ENCODE measurements at places on chromosomes 7 and 10.

DNA sequence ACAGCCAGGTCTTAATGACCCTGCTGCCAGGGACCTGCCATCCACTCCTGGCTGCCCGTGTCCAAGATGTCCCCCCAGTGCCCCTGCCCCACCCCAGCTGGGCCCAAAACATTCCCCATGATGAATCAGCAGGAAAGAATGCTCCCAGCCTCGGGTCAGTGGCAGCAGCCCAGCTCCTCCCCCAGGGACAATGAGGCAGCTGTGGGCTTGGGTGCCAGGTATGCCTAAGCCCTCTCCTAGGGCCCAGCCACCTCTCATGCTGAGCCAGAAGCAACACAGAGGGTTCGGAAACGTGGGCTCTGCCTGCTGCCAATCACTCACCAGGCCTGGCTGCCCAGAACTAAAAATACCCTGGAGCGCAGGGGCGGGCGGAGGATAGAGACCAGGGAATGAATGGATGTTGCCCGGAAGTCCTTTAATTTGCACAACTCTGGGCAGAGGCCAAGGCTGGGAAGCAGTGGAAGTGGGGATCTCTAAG lies 1.5 kb upstream of the LOXL4 start:
- DNase-seq, result peak; percentile 44

- peak; percentile 81 for DNase-seq
Measured at GRCh38 chr10:98446151-98446660, 529 bp downstream of the HPS1 start.

- DNase-seq, result no peak
Measured at GRCh38 chr10:124145109-124145870, 51.9 kb upstream of the CHST15 start.

- no peak for DNase-seq
Measured at GRCh38 chr10:66192162-66192831, 733.5 kb upstream of the LRRTM3 start.

DNA sequence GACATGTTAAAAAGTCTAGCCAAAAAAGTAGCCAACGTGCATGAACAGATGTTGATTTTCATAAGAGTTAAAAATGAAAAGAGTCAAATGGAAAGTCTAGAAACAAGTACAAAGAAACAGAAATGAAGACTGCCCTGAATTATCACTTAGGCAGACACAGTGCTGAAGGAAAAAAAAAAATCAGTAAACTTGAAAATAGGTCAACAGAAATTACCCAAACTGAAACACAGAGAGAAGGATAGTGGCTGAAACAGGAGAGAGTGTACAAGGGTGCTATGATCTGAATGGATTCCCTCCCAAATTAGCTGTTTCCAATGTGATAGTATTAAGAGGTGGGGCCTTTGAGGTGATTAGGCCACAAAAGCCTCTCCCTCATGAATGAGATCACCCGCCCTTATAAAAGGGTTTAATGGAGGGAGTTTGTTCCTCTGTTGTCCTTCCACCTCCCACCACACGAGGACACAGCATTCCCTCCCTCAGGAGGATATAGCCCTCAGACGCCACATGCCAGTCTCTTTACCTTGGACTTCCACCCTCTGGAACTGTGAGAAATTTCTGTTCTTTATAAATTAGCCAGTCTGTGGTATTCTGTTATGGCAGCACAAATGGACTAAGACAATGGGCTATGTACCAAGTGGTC lies 249.7 kb downstream of the AHR start:
- DNase-seq, result no peak

- no peak for DNase-seq
Measured at GRCh38 chr10:100522945-100523344, 3.3 kb upstream of the SEC31B start.

- peak; percentile 68 for DNase-seq
Measured at GRCh38 chr10:3776796-3777571, 8.0 kb downstream of the KLF6 start.

GRCh38 chr10:133139551-133140065 lies 20.4 kb upstream of the KNDC1 start:
- peak; percentile 55 for DNase-seq

GRCh38 chr7:118898284-118898683 lies 673.8 kb downstream of the ANKRD7 start:
- no peak for DNase-seq

- DNase-seq, result no peak
Measured at GRCh38 chr10:49448924-49449323, 53.0 kb upstream of the DRGX start.

DNA sequence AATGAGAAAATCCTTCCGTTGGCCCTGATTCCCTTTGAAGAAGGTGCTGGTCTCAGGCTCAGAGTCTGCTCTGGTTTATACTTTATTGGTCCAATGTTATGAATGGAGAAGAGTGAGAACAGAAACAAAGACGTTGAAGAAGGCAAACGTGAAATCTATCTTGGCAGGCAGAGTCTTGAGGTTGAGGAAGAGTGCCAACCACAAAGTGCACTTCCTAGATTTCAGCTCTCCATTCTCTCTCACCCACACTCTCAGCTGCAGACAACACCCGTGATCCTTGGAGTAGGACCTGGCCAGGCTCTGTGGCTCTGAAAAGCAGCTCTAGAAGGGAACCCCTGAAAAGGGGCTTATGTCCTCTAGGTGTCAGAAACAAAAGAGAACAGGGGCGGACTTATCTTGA lies 128.9 kb upstream of the PLXNA4 start:
- DNase-seq, result no peak

GRCh38 chr10:480498-480927 lies 209.0 kb downstream of the DIP2C start:
- DNase-seq, result peak; percentile 25

GRCh38 chr10:31773749-31774298 lies 154.8 kb downstream of the ARHGAP12 start:
- no peak for DNase-seq

DNA sequence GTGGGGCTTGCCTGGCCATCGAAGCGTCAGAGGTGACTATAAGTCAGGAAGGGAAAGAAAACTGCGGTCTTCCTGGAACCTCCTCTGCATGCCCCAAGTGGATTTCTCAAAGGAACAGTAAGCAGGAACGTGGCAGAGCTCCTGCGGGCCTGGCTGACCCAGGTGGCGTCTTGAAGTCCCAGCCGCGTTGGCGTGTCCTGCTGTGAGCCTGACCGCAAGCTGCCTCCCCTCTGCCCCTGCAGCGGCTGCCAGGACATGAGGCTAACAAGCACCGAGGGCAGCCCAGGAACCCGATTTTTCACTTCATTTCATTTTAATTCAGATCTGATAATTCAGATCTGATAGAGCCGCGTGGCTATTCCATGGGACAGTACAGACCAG lies 55.4 kb downstream of the NKX6-2 start:
- DNase-seq, result no peak

DNA sequence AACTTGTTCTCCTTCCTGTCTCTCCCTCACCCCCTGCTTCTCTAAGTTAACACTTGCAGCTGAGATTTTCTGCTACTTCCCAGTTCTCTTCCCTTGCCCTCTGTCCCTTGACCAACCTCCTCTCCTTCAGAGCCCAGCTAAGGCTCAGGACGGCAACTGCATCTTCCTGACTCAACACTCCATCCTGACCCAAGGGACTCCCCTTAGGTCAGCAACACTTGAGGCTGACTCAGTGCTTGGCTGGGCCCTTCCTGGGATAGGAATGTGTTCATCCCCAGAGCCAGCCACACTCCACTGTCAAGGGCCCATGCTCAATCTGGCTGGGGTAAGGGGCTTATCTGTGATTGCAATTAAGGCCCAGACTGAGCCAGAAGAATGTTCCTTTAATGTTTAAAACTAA lies 3.4 kb downstream of the CALHM2 start:
- no peak for DNase-seq

DNA sequence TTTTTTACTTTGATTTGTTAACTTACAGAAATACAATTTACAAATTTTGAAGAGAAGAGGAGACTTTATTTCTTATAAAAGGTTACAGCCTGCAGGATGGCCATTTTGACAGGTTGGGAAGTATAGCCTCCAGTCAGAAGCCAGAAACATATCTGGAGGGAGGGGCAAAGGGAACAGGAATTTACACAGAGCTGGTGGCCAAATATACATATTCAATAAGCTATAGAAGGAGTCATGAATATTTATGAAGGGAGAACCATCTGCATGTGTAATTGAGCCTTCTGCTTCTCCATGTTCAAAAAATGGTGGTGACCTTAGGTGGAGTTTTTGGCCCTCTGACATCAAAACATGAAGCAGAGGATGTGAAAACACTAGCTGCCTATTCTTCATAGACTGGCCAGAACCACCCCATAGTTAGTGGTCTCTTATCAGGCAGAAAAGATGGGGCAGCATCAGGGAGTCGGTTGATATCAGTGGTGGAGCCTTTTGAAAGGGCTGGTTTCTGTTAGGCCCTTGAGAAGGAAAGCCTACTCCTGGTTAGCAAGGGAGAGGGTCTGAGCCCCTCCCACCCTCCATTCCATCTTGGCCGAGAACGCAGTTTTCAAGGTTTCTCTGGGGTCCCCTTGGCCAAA lies 57.2 kb downstream of the ENTPD1 start:
- no peak for DNase-seq

GRCh38 chr7:95646350-95646749 lies 50.0 kb upstream of the PDK4 start:
- no peak for DNase-seq

- DNase-seq, result no peak
Measured at GRCh38 chr7:154649434-154649833, 353.5 kb downstream of the PAXIP1 start.

GRCh38 chr7:27205325-27206280 lies 5.7 kb upstream of the HOXA13 start:
- DNase-seq, result peak; percentile 48

DNA sequence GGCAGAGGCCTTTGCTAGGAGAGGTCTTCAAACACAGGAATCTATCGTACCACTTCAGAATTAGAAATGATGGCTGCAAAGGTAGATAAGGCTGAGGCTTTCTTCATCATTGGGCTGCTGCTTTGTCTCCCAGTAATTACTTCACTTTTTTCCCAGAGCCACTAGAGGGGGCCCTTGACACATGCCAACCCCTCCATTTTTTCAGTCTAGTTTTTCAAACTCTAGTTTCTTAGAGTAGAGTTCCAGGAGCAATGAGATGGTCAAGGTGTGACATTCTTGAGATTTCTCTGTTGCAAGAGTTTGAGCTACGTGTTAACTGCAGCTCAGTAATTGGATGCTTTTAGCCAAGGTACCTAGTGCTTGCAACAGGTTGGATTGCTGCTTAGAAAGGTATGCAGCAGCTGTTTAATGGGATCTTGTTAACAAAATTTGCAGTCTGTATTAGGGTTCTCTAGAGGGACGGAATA lies 33.8 kb upstream of the RBM20 start:
- DNase-seq, result no peak

DNA sequence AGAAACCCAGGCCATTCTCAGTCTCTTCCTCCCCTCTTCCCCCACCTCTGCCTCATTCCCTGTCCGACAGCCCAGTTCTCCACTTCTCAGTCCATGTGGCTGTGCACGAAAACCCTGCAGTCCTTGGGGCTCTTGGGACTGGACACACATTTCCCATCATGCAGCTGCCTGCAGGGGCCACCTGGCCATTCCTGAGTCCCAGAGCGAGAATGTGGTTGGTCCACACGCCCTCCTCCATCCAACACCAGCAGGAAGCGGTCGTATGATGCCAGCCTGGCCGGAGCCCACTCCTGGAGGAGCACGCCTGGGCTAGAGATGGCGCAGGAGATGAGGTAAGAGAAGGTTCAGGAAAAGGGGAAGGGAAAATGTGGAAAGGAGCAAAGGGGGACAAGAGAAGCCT lies 222.5 kb downstream of the USP6NL start:
- DNase-seq, result no peak

DNA sequence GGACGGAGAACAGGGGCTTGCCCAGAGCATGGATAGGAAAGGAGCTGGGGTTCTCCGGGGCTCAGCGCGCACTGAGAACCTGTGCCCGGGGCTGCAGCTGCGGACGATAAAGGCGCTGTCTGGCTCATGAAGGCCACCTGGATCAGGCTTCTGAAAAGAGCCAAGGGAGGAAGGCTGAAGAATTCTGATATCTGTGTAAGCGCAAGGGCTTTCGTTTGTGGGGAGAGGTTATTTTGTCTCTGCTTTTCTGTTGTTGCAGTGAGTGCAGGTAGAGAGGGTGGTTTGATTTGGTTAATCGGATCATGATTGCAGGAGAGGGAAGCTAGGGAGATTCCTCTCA lies 250.5 kb downstream of the NSUN6 start:
- no peak for DNase-seq

DNA sequence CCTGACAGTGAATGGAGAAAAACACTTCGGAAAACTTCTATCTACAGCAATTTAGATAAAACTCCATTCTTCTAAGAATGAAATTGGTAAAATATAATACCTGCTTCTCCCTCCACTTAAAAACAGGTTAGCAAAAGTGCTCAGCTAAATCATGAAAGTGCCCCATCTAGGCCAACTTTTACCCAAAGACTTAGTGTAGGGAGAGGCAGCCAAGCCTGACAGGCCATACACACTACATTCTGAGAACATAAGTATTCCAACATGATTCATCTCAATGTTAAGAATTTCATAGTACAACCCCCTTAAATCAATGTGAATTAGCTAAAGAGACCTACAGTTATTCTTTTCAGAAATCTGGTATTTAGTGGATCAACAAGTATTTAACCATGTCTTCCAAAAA lies 7.2 kb downstream of the FAM3C start:
- no peak for DNase-seq

DNA sequence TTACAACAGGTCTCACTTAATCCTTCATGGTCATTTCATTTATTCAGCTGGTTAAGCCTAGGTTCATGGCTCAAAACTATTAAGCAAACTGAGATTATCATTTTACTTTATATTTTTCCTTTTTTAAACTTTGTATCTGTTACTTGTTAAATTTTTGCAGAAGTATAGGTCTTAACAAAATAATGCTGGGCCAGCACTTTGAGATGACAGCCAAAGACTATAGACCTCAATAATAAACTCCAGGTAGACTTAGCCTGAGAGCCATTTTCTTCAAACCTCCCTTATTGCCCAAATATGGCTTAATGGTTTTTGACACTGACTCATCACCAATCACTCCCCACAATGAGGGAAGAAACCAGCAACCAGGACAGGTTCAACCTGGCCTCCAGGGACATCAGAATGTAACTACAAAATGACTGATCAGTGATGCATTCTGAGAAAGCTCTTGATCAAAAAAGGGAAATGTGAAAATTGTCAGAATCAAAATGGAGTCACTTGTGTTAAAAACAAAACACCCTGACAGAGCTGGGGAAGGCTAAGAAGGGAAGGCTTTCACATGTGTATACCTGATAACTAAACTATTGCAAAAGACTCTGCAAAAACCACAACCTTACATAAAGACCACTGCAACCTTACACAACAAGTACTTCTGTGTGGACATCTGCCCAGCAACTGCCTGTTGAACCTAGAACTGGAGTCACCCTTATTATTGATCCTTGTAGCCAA lies 2.1 kb upstream of the CCDC126 start:
- no peak for DNase-seq

- DNase-seq, result no peak
Measured at GRCh38 chr10:62018131-62018911, 116.8 kb downstream of the ARID5B start.

DNA sequence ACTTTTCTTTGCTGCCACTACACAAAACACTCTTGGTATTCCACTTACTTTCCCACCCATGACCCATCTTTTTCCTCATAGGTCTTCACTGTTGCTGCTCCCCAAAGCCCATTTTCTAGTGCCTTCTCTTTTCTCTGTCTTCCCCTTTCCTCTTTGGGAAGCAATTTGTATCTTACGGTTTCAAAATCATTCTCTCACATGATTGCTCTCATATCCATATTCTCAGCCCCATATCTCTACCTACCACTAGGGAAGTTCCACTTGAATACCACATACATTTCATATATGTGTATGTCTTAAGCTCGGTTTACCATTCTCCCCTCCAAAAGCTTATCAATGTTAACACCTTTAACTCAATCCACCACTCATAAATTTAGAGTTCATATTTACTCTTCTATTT lies 3.2 kb upstream of the UBE2D1 start:
- DNase-seq, result no peak

GRCh38 chr10:58701405-58702135 lies 188.9 kb downstream of the BICC1 start:
- no peak for DNase-seq

Measured in activated CD8-positive, alpha-beta memory T cell treated with anti-CD3 and anti-CD28 coated beads, Interleukin-2, amount 50 U/mL, for 48 hours (primary cell).